ENCODE measurements at places on chromosomes 7 and 10.
A peak's percentile ranks its signal among the peaks of the same experiment; 100 is the strongest.

GRCh38 chr10:3281941-3282673 lies 109.5 kb upstream of the PITRM1 start:
- no peak for DNase-seq

GRCh38 chr7:69762821-69763352 lies 164.6 kb downstream of the AUTS2 start:
- DNase-seq = no peak

- no peak for DNase-seq
These were observed 219.1 kb downstream of the VTI1A start for GRCh38 chr10:112666094-112666493.

DNA sequence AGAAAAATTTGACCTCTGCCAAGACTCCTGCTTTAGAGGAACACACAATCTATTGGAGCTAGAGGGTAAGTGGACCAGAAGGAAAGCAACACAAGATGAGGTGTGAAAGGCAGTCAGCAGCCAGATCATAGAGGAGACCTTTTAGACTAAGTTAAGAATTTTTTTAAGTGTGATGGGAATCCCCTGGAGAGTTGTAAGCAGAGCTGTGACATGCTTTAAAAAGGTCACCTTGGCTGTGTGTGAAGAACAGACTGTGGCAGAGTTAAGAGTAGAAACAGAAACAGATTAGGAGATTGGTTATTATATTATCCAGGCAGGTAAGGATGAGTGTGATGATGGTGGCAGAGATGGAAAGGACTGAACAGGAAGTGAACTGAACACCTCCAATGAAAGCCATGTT lies 23.5 kb downstream of the CPEB3 start:
- DNase-seq = no peak

- DNase-seq = no peak
These were observed 52.6 kb downstream of the GTF2I start for GRCh38 chr7:74709880-74710671.

DNA sequence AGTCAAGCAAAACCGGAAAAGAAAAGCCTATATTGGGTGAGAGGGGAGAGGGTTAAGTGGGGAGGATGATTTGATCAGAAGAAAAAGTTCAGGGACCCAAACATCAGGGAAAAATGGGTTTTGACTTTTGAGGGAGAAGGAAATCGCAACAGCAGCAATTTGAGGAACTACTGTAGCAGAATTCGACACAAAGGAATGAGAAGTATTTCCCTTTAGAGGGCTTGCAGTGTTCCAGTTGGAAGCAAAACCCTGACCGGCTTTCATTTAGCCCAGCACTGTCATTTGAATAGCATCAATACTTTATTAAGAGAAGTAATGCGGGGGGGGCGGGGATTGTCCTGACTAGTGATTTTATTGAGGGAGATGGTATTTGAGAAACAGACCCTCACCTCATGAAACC lies 37.2 kb upstream of the GATA3 start:
- DNase-seq = no peak

DNA sequence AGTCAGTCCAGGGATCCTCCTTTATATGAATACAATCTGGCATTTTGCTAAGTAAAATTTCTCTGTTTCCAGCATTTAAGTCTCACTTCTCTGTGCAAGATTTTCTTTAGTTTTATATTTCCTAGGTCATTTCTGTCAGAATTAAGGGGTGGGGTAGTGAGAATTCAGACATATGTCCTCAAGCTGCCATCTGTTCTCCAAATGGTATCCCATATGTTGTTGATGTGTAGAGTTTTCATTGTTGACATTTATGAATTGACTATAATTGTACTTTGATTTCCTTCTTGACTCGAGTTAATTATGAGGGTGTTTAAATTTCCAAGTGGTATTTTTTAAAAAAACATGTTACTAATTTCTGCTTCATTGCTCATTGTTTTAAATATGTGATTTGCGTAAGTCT lies 148.8 kb downstream of the NPSR1 start:
- no peak for DNase-seq

DNA sequence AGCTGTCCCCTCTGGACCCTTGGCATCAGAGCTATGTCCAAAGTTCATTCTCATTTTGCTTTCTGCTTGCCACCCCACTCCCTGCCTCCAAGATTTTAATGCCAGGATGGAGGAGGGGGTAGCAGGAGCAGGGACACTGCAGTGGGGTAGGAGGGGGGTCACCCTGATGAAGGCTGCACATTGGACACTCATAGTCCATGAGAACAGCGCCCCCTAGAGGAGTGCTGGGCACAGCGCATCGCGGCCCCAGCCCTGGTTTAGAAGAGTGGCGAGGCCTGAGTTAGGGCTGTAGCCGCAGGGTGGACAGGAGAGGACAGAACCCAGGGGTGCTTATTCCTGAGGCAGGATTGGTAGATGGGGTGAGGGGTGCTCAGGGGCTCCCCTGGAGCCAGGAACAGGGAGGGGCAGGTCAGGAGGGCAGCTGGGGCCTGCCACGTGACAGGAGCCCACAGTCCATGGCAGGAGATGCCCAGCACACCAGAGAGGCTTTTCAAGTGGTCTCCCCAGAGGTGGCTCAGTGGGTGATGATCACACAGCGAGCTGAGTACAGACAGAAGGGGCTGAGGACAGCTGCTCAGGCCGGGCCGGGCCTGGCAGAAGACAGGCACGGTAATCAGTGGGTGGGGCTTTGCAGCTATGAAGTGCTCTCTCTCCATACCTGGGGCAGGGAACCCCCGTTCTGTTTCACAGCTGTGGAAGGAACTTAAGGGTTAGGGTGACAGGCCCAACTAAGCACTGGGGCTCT lies 71.4 kb downstream of the NEURL1 start:
- DNase-seq = peak; percentile 46

GRCh38 chr10:119443970-119444660 lies 98.4 kb downstream of the RGS10 start:
- DNase-seq = no peak

- no peak for DNase-seq
These were observed 23.6 kb downstream of the RBM20 start for GRCh38 chr10:110667620-110668343.

DNA sequence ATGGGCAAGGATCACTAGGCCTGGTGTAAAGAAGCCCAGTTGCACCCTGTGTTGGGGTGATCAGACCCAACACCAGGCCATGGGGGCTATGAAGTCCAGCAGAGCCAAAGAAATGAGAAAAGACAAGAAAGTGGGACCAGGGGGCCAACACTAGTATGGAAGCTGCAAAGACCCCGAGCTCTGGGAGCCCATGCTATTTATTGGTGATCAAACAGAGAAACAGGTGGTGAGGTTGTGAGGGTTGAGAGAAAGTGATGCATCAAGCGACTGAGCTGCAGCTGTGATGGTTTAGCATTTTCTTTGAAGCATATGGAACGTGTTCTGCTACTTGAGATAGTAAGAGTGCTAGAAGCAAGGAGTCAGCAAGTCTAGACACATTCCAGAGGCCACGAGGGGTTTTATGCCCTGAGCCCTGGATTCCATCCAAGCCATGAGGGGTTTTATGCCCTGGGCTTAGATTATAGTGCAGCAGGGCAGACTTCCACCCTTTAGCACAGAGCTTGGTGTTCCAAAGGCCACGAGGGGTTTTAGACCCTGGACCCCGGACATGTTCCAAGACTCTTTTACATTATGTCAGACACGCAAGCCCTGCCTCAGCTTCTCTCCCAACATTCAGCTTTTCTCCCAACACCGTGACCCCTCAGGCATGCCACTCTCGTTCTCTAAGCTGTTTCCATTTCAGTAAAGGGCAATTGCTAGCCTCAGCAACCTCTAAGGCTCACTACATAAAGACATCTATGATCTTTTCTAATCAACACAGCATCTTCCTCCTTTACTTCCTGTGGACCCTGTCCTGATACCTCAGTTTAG lies 43.1 kb upstream of the GPAM start:
- no peak for DNase-seq

DNA sequence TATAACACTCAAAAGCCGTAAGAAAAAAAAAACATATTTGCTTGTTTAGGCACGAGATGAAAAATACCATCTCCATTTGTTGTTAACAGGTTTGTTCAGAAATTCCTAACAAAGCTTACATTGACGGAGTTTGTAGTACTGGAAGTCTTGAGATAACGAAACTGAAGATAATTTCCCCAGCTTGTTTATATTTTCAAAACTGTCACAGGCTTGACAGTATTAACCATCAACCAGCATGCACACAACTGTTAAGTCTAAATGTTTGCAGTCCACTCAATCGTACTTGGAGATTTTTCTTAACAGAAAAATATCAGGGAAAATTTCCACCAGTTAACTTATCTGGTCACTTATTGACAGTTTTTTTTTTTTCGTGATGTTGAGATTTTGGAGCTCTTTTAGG lies 68.5 kb downstream of the ITGA8 start:
- DNase-seq = no peak

DNA sequence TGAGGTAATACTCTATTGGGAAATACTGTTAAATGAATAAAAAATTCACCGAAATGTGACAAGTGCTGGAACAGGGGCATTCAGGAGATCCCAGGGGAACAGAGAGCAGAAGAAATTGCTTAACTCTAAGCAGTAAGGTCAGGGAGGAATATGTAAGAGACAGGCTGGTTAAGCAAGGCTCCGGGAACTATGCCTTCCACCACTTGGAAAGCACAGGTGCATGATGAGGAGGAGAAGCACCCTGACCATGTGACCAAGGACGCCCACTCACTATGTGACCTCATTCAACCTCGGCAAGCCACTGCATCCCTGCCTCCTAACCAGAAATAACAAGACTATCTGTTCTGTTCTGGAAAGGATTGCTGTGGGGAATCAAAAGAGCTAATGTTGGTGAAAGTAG lies 218.4 kb downstream of the ELMO1 start:
- peak; percentile 12 for DNase-seq

GRCh38 chr10:24505759-24506158 lies 217.9 kb downstream of the ARHGAP21 start:
- DNase-seq = no peak

GRCh38 chr10:62960416-62960815 lies 144.2 kb upstream of the EGR2 start:
- DNase-seq = no peak

DNA sequence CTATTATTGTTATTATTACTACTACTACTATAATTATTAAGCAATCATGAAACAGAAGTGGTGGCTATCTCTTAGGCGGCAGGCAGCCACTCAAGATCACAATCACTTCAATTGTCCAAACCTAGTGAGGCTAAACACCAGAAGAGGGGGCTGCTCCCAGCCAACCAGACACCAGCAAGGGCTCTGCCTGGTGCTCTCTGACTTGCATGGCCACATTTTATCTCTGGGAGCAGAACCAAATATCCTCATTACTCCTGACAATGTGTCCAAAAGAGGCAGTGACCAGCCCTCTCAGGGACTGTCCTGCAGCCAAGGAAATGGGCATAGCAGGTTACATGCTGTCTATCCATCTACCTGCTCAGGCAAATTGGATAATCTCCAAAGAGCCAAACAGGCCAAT lies 187.4 kb upstream of the PDE1C start:
- DNase-seq = no peak

GRCh38 chr7:101746314-101746713 lies 71.1 kb upstream of the CUX1 start:
- DNase-seq = no peak

DNA sequence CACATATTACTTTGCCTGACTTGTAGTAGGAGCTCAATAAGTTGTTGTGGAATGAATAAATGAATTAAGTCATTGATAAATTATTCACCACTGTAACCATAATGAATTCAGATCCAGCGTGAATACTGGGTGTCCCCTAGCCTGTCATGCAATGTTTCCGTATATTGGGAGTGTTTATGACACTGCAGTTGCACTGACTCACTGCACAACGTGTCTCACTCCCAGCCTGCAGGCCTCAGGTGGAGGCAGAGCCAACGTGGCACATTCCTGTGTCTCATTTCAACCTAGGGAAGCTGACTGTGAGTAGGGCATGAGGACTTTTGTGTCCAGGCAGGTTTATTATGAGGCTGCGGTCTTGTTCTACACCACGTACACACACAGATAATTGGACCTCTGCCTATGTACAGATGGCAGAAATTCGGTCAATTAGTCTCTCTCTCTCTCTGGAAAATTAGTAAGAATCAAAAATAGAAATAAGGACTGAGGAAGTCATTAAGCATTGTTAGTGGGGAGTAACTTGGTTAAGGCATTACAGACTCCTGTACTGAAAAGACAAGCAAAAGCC lies 299.1 kb upstream of the IGFBP3 start:
- DNase-seq = no peak

GRCh38 chr7:26993816-26994810 lies 101.7 kb downstream of the HOXA1 start:
- DNase-seq = no peak

DNA sequence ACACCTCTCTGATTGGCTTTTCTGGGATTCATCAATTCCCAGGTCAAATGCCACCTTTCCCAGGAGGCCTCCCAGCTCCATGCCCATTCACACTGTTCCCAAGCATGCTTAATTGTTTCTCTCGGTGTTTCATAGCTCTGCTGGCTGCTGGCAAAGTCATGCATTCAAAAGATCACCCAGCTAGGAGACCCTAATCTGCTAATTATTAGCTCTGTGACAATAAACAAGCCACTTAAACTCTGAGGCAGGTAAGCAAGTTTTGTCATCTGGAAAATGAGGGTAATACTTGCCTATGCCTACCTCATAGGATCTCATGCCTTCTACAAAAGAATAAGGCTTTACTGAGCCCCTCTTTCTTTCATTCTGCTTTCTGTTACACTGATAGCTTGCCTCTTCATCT lies 828 bp upstream of the KEL start:
- no peak for DNase-seq

Data from stimulated activated CD4-positive, alpha-beta T cell treated with anti-CD3 and anti-CD28 coated beads, Interleukin-4, amount 100 ng/mL, for 24 hours (primary cell).